CD4-positive, alpha-beta T cell treated with Interleukin-15 for 1 hour (primary cell): ENCODE measurements at places on chromosomes 3 and 15.

GRCh38 chr3:184155644-184156521 is 706 bp downstream of the DVL3 start:
- DNase-seq: no peak

GRCh38 chr15:70098461-70099166 is 897 bp upstream of the TLE3 start:
- peak; percentile 35 for DNase-seq

DNA sequence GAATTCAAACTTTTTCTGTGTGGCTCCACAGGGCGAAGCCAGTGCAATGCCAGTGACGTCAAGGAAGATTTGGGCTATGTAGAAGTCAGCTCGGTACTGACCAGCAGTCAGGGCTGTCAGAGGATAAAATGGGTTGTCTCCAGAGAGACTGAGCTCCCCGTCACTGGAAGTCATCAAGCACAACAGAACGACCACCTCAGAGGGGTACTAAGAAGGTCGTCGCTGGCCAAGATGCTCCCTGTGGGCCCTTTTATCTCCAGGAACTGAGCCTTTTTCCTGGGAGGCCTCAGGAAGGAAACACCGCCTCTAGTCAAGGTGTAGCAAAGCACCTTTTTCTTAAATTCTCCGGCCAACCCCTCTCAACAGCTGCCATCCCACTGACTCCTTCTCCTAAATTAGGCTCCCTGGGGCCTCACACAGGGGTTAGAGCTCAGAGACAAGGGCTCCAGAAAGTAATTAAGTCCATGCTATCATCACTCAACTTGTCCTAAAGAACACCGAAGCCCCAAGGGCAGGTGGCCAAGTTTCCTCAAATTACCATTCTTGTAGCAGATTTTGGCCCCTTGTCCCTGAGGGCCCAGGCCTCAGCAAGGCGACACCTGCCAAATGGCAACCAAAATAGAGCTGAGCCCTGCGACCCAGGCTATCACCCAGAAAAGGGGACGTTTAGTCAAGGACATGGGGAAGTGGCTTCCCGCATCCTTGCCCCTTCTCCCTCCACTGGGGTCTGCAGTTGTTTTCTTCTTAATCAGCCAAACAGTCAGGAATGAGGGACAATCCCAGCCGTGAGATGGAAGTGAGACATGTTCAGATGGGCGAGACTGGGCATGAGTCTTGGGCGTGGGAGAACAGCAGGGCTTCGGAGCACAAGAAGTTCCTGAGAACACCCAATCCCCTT is 48.0 kb downstream of the SSUH2 start:
- no peak for DNase-seq

DNA sequence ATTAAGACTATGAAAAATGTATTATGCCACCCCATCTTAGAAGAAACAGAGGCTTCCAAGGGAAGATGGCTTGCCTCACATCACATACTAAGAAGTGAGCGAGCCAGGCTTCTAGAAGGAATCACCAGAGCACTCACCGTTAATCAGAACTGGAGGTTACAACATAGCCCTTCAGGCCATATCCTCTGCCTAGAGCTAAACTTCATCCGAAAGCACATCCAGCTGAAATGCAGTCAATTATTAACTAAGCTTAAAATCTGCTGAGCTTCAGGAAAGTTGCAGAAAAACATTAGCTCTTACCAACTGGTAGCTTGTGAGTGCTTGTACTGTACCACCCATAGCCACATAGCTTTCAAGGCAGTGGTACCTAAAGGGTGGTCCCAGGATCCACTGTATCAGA is 483.2 kb downstream of the TBL1XR1 start:
- no peak for DNase-seq

GRCh38 chr3:149983628-149984027 is 12.9 kb upstream of the PFN2 start:
- no peak for DNase-seq

DNA sequence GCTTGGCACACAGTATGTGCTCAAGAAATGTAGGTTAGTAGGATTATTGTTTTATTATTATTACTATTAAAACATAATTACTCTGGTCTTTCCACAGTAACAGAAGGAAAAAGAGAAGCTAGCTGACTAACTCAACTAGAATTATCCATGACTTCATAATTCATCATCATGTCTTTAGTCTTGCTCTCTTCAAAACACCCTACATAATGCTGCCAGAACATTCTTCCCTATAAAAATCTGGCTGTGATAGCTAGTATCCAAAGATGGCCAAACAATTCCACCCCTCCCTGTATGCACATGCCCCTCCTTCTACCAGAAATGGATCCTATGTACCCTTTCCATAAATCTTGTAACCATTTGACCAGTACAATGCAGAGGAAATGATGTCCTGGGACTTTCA is 48.8 kb upstream of the SRGAP3 start:
- no peak for DNase-seq

DNA sequence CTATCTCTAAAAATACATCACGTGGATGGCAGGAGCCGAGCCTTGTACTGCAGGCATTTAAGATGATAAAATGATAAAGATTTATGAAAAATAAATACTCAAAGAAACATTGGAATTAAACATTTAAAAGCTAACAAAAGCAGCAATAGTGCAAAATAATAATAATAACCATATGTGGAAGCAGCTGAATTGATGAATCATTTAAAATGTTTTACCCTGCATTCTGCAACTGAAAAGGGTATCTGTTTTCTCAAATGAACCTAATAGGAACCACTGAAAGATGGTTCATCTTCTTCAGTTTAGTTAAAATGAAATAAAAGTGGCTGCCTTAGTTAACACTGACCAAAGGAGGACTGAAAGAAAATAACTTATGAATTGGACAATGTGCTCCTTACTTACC is 436.1 kb downstream of the TUSC7 start:
- DNase-seq: no peak

GRCh38 chr3:129645286-129645685 is 38.8 kb upstream of the PLXND1 start:
- DNase-seq: no peak

GRCh38 chr15:85462029-85462428 is 81.6 kb downstream of the AKAP13 start:
- DNase-seq: no peak

GRCh38 chr15:40276927-40277326 is 5.9 kb downstream of the ANKRD63 start:
- no peak for DNase-seq

- DNase-seq: no peak
These were observed 5.8 kb upstream of the OXTR start for GRCh38 chr3:8775181-8775580.

GRCh38 chr15:63232943-63233342 is 43.5 kb downstream of the RAB8B start:
- DNase-seq: no peak

DNA sequence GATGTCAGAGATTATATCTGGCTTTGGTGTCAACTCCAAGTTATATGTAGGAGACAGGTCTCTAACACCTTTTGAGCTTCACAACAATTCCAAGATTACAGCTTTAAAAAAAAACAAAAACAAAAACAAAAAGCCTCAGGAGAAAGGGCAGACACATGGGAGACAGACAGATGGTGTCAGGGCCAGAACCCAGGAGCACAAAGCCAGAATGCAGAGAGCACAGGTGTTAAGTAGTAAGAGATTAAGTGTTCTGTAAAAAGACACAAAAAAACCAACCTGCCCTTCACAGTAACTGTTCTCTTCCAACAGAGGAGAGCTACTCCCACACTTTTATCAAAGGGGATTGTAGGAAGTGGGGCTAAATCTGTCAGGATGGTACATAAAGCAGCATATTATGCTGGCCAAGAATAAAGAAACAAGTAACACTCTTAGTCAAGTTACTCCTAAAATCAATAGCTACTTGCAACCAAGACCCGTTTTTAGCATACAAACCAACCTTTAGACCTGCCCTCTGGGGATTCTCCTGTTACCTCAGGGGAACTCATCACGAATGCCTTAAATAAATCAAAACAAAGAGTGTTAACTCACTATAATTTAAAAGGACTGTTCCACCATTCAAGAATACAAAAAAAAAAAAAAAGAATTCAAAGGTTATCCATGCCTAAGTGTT is 5.9 kb downstream of the CPEB1 start:
- DNase-seq: no peak

GRCh38 chr3:8777201-8777977 is 8.0 kb upstream of the OXTR start:
- no peak for DNase-seq

DNA sequence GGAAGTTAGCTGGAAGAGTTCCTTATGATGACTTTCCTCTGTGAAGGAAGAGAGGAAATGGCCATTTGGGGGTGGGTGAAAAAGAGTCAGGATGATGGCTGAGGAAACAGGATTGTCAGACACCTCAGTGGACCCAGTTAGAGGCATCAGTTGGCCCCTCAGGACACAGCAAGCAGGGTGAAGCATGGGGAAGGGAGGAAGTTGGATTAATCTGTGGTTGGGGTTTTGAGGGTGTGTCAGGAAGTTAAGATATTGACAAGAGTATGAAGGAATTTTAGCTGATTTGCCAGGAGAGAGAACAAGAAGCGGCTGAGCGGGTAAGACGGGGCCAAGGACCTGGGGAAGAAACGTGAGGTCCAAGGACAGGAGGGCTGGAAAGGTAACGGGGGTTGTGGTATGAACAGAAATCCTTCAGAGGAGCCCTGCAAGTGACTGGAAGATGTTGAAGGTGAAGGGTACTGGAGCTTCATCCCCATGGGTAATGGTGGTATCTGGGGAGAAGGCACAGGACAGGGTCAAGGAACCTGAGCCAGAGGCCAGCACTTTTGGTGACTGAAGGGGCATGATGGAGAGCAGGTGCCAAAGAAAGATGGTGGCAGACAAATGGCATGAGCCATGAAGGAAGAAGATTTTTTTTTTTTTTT is 2.7 kb downstream of the UQCC5 start:
- no peak for DNase-seq

- DNase-seq: no peak
These were observed 793 bp downstream of the PCOLCE2 start for GRCh38 chr3:142888099-142888480.

DNA sequence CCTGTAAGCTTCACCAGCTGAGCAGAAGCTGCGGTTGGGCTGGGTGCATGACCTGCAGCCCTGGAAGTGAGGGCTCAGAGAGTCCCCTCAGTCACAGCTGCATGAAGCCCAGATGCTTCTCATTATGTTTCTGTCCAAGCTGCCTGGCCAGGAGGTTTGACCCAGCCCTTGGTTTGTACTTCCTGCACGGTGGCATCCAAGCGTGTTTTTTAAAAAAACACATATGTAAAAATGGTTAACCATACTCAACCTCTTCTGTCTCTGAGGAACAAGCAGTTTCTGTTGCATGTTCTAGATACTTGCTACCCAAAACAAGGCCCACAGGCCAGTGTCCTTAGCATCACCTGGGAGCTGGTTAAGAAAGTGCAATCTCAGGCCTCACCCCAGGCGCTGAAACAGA is 76.0 kb upstream of the ATP10A start:
- DNase-seq: peak; percentile 41

- DNase-seq: peak; percentile 64
These were observed 14.1 kb upstream of the HRH1 start for GRCh38 chr3:11140030-11140712.

DNA sequence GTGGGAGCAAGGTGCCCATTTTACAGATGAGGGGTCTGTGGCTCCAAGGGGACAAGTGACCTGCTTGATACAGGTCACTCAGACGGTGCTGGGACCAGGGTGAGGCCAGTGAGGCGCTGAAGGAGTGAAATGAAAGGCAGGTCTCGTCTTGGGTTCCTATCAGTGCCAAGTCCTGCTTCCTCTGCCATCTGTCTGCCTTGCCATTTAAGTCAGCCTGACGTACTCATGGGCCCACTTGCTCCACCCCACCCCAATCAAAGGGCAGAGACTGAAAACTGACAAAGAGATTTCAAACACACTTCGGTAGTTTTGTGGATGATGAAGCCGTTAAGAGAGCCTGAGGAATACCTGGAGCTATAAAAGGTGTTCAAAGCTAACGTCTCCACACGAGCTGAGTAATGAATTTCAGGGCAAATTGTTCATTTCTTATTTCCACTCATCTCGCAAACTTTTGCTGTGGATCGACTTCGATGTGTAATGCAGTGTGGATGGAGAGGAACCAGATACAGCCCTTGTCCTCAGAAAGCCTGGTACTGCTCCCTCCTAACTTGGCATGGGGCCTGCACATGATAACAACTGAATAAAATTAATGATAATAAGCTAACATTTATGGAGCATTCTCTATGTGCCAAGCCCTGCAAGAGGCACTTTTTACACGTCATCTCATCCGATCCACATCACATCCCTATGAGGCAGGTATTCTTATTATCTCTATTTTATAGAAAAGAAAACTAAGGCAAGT is 36.6 kb downstream of the ATP2B2 start:
- DNase-seq: no peak

DNA sequence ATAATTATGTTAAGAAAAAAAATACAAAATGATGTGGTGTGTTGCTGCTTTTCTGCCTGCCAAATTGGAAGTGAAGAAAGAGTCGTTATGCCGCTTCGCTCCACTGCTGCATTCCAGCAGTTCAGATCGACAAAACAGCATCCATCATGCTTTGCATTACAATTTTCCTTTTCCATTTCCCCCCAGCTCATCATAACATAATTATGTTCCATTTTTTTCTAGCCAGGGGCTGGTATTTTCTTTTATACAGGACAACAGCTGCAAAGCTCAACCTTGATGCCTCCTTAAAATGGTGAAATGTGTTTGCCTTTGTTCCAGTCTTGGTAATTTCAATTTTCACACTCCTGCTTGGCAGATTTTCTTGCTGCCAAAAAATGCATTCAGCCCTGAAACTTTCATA is 44.9 kb upstream of the KBTBD12 start:
- no peak for DNase-seq

DNA sequence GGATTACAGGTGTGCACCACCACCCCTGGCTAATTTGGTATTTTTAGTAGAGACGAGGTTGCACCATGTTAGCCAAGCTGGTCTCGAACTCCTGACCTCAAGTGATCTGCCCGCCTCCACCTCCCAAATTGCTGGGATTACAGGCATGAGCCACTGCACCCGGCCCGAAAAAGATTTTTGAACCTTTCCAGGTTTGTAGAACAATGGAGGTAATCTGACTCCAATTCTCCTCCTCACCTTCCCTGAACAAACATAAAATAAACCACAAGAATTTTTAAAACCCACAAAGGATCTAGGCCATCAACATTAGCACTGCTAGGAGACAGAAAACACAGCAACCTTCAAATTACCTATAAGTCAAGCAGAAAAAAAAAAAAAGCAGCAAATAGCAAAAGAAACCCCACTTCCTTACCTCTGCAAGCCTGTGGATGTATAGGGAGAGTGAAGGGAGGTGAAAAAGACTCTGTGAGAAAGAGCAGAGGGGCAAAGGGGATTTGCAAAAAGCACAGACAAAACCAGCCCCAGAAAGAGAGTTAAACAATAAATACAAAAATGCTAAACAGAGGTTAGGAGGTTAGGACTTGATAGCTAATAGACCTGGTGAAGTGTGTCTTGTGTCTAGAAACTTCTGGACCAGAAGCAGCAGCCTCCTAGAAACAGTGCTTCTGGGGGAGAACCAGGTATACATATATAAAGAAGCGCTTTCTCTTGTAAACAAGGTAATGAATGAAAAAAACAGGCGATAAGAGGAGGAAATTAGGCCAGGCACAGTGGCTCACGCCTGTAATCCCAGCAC is 32.1 kb downstream of the TFDP2 start:
- DNase-seq: no peak
